ENCODE measurements at places on chromosomes 5 and 9. TPM values are rescaled to one million over a fixed set of nuclear protein-coding genes. Genes with fewer than 3 reads are reported as not detected.
A peak's percentile ranks its signal among the peaks of the same experiment; 100 is the strongest.

DNA sequence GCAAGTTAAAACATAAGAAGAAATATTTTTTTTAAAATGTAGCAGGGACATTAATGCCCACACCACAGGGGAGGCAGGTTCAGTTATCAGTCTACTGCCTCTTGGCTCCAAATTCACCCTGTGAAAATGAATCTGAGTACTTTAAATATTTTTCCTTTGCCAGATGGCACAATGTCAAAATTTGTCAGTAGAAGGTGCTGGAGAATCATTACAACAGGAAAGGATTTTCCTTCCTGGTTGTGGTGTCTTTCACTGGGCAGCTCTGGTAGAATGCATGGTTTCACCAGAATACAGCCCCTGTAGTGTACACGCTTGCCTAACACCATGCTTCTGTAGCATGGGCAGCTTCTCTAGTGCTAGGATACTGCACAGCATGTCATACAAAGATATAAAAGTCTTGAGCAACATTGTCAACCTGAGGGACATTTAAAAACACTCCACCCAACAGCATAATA lies 9.7 kb upstream of the SREK1 start:
- no peaks in the 10 kb centered on the region for H3K27me3 ChIP-seq
- no peaks in the 10 kb centered on the region for H3K36me3 ChIP-seq
- no peak overlapping the region for H3K27ac ChIP-seq

The ARID3C gene
- not detected for total RNA-seq

GRCh38 chr9:91978740-91979414 lies 28.8 kb upstream of the ROR2 start:
- no peak overlapping the region for H3K4me3 ChIP-seq
- peaks cover 3% of the 10 kb centered on the region for H3K27me3 ChIP-seq
- DNase-seq = peak; percentile 39

- no peak for DNase-seq
- no peaks in the 10 kb centered on the region for H3K36me3 ChIP-seq
- peaks cover 6% of the 10 kb centered on the region for H3K4me1 ChIP-seq
- no peak overlapping the region for H3K4me3 ChIP-seq
- H3K27me3 ChIP-seq = no peaks in the 10 kb centered on the region
Observed at GRCh38 chr5:123456242-123456641, 33.0 kb upstream of the CEP120 start.

DNA sequence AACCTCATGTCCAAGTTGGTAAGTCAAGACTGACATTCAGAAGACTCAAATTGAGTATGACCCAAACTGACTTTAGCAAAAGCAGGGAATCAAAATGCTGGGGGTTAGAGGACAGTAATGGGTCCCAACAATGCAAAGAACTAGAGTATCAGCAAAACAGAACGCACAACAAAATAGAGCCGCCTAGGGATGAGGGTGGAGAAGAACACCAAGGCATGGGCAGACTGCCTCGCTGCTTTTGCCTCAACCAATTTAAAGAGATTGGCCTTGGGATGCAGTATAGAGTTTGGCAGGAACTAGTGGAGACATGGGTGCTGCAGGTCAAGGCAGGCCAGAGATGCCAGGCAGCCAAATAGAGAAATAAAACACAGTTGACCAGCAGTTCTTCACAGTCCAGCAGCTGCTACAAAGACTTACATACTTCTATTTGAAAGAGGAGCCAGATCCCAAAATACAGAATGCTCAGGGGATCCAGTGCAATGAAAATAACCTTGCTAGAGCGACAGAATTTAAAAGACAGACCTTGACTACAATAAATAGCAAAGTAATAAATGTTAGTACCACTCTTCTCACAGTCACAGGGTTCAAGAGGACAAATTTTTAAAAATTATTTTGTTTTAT lies 83.9 kb upstream of the NIPBL start:
- no peaks in the 10 kb centered on the region for H3K36me3 ChIP-seq
- H3K27me3 ChIP-seq = no peaks in the 10 kb centered on the region
- no peaks in the 10 kb centered on the region for H3K4me1 ChIP-seq
- H3K27ac ChIP-seq = no peak overlapping the region
- DNase-seq = no peak

DNA sequence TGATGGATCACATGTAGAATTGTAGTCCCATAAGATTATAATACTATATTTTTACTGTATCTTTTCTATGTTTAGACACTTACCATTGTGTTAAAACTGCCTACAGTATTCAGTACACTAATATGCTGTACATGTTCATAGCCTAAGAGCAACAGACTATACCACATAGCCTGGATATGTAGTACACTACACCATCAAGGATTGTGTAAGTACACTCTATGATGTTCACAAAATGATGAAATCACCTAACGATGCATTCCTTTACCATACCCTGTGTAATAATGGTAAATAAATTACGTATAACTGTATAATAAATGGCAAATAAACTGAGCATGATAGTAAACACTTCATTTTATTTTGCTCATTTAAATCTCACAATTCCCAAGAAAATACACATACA lies 60.3 kb downstream of the RICTOR start:
- peaks cover 18% of the 10 kb centered on the region for H3K4me1 ChIP-seq
- H3K36me3 ChIP-seq = no peaks in the 10 kb centered on the region
- no peak overlapping the region for H3K4me3 ChIP-seq
- no peak overlapping the region for H3K27ac ChIP-seq
- DNase-seq = no peak

Data from adrenal gland (tissue), 19 donors.